Fibroblast of skin of right quadriceps (primary cell): ENCODE measurements at places on chromosomes 12 and 14.

- no peak for DNase-seq
These were observed 91.9 kb downstream of the SLC24A4 start for GRCh38 chr14:92414690-92415445.

- peak; percentile 34 for DNase-seq
These were observed 30.7 kb upstream of the BCL7A start for GRCh38 chr12:121990692-121991603.

DNA sequence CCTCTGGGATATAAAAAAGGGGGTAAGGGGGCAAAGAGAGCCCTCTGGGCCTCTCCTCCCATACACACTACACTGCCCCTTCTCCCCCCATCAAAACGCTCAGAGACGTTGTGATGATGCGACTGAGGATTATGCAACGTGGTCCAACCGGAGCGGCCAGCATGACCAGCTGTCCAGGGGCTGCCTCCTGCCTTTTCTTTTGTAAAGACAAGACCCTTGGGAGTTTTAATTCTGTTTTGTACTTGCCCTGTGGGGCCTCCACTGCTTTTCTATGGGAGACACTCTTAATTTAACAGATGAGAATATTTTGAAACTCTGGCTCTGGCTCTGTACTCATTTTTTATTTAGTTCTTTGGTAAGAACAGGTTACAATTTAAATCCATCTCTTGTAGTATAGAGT is 7.2 kb downstream of the MBD6 start:
- DNase-seq, result no peak

GRCh38 chr12:103728323-103728722 is 112.7 kb downstream of the NT5DC3 start:
- DNase-seq, result no peak

GRCh38 chr12:47822863-47823262 is 3.2 kb upstream of the HDAC7 start:
- no peak for DNase-seq

DNA sequence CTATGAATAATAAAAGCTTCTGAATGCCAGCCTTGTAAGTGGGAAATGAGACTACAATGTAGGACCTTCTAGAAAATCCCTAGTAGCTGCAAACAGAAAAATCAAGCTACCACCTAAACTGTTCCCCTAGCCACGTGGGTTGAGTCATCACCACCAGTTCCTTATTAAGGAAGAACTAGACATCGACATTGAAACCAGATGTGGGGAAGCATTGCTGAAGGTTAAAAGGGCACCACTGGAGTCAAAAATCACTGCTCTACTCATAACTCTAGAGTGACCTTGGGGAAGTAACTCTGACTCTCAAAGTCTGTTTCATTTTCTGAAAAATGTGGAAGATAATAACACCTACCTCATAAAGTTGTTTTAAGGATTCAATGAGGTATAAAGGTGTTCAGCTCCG is 9.4 kb upstream of the CNIH1 start:
- peak; percentile 81 for DNase-seq
